Glutamatergic neuron (in vitro differentiated cells): ENCODE measurements at places on chromosomes 5 and 9. TPM values are rescaled to one million over a fixed set of nuclear protein-coding genes. Genes with fewer than 3 reads are reported as not detected.

- DNase-seq = no peak
- no peaks in the 10 kb centered on the region for H3K4me1 ChIP-seq
Measured at GRCh38 chr5:136924490-136924889, 559.1 kb upstream of the TRPC7 start.

DNA sequence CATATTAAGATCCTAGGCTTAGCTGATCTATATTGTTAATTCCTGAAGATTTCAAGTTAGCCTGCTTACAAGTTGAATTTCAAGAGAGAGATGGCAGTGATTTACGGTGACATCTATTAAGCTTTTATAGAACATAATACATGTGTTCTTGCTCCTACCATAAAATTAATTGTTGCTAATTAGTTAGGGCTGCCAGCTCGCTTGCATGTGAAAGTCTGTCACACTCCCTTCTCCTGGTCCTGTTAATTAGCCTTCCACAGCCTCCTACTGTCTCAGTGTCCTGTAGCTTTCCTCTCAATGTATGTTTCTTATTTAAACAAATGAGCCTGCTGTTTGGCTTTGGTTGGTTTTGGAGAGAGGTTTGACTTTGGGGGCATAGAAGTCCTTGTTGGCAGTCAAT, 247.2 kb downstream of the NTRK2 start:
- H3K27ac ChIP-seq = no peak overlapping the region
- no peaks in the 10 kb centered on the region for H3K4me1 ChIP-seq
- H3K27me3 ChIP-seq = no peaks in the 10 kb centered on the region
- H3K36me3 ChIP-seq = no peaks in the 10 kb centered on the region
- H3K4me3 ChIP-seq = no peak overlapping the region

GRCh38 chr9:133031130-133031422, 279 bp downstream of the GTF3C5 start:
- peak overlapping the region; percentile 99 for H3K27ac ChIP-seq
- H3K4me3 ChIP-seq = peak overlapping the region; percentile 98
- peaks cover 20% of the 10 kb centered on the region for H3K36me3 ChIP-seq
- H3K27me3 ChIP-seq = peaks cover 2% of the 10 kb centered on the region
- peaks cover 11% of the 10 kb centered on the region for H3K4me1 ChIP-seq
- no peak for DNase-seq

DNA sequence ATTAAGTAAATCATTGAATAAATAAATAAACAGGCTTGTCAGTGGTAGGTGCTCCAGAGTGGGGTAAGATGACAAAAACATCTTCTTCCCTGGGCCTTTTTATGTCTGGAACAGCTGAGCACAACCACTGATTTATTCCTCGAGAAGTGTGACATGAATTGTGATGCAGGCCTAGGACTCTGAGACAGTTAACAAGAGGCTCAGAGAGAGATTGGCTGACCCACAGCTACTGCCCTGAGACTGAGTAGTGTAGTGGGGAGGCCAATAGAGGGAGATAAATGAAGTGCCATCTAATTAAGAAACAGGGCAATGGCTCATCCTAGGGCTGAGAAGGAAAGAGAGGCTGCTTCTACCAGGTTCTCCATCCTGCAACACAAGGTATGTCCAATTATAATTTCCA, 369.3 kb upstream of the TRPC7 start:
- DNase-seq = no peak
- no peak overlapping the region for H3K27ac ChIP-seq
- no peak overlapping the region for H3K4me3 ChIP-seq
- H3K27me3 ChIP-seq = no peaks in the 10 kb centered on the region
- no peaks in the 10 kb centered on the region for H3K4me1 ChIP-seq
- H3K36me3 ChIP-seq = no peaks in the 10 kb centered on the region

GRCh38 chr5:1139331-1140170, 27.7 kb upstream of the SLC12A7 start:
- no peaks in the 10 kb centered on the region for H3K36me3 ChIP-seq
- peaks cover 8% of the 10 kb centered on the region for H3K27me3 ChIP-seq
- H3K27ac ChIP-seq = no peak overlapping the region
- H3K4me1 ChIP-seq = peaks cover 12% of the 10 kb centered on the region
- no peak for DNase-seq
- no peak overlapping the region for H3K4me3 ChIP-seq

GRCh38 chr9:81597419-81598122, 91.8 kb downstream of the TLE1 start:
- H3K27me3 ChIP-seq = peaks cover 22% of the 10 kb centered on the region
- peaks cover 62% of the 10 kb centered on the region for H3K4me1 ChIP-seq
- peak overlapping the region; percentile 74 for H3K4me3 ChIP-seq

GRCh38 chr9:136264031-136264430, 18.4 kb upstream of the QSOX2 start:
- peaks cover 27% of the 10 kb centered on the region for H3K4me1 ChIP-seq
- H3K4me3 ChIP-seq = no peak overlapping the region
- no peak overlapping the region for H3K27ac ChIP-seq
- no peaks in the 10 kb centered on the region for H3K36me3 ChIP-seq

DNA sequence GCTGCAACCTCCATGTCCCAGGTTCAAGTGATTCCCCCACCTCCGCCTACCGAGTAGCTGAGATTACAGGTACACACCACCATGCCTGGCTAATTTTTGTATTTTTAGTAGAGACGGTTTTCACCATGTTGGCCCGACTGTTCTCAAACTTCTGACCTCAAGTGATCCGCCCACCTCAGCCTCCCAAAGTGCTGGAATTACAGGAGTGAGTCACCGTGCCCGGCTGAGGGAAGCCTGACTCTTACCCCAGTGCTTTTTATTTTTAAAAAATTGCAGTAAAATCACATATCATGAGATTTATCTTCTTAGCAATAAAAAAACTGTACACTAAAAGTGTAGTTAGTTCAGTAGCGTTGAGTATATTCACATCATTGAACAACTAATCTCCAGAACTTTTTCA, 105.3 kb downstream of the SLIT3 start:
- DNase-seq = no peak
- H3K27me3 ChIP-seq = no peaks in the 10 kb centered on the region
- no peak overlapping the region for H3K4me3 ChIP-seq
- no peaks in the 10 kb centered on the region for H3K4me1 ChIP-seq

Gene FAM78A
- 14.9 TPM for total RNA-seq

Gene NME5
- 0.71 TPM for total RNA-seq
